ENCODE measurements at places on chromosomes 4 and X.

DNA sequence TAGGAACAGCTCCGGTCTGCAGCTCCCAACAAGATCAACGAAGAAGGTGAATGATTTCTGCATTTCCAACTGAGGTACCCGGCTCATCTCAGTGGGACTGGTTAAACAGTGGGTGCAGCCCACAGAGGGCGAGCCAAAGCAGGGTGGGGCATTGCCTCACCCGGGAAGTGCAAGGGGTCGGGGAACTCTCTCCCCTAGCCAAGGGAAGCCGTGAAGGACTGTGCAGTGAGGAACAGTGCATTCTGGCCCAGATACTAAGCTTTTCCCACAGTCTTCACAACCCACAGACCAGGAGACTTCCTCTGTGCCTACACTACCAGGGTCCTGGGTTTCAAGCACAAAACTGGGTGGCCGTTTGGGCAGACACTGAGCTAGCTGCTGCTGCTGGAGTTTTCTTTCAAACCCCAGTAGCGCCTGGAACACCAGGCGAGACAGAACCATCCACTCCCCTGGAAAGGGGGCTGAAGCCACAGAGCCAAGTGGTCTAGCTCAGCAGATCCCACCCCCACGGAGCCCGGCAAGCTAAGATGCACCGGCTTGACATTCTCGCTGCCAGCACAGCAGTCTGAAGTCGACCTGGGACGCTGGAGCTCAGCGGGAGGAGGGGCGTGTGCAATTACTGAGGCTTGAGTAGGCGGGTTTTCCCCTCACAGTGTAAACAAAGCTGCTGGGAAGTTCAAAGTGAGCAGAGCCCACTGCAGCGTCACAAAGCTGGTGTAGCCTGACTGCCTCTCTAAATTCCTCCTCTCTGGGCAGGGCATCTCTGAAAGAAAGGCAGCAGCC is 84.6 kb downstream of the THOC2 start:
- no peak overlapping the region for H3K27ac ChIP-seq
- H3K27me3 ChIP-seq, result no peaks in the 10 kb centered on the region
- H3K4me3 ChIP-seq, result peak overlapping the region; percentile 58

- H3K4me3 ChIP-seq, result no peak overlapping the region
- H3K4me1 ChIP-seq, result no peaks in the 10 kb centered on the region
- DNase-seq, result no peak
- H3K36me3 ChIP-seq, result peaks cover 11% of the 10 kb centered on the region
- H3K27me3 ChIP-seq, result no peaks in the 10 kb centered on the region
Observed at GRCh38 chr4:112637552-112637866, 566 bp downstream of the LARP7 start.

- H3K4me3 ChIP-seq, result no peak overlapping the region
- no peaks in the 10 kb centered on the region for H3K36me3 ChIP-seq
- no peaks in the 10 kb centered on the region for H3K27me3 ChIP-seq
- H3K27ac ChIP-seq, result no peak overlapping the region
- H3K4me1 ChIP-seq, result no peaks in the 10 kb centered on the region
Observed at GRCh38 chr4:29459926-29460325, 1260.2 kb upstream of the PCDH7 start.

GRCh38 chr4:157804986-157805385 is 367.8 kb downstream of the GASK1B start:
- no peak overlapping the region for H3K4me3 ChIP-seq
- no peaks in the 10 kb centered on the region for H3K27me3 ChIP-seq
- no peaks in the 10 kb centered on the region for H3K4me1 ChIP-seq
- H3K36me3 ChIP-seq, result no peaks in the 10 kb centered on the region
- DNase-seq, result no peak
- no peak overlapping the region for H3K27ac ChIP-seq

DNA sequence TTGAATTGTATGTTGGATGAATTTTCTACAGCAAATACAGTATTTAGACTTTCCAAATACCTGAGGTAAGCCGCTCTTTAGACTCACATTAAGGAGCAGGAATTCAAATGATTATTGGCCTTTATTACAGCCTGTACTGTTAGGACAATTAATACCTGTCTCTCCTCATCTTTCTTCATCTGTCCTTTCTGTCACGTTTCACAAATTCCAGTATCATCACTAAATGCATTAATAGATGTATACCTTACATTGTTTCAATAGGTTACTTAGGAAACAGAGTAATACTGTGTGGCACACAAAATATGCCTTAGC is 1.2 kb downstream of the FAM241A start:
- no peak for DNase-seq
- H3K4me1 ChIP-seq, result no peaks in the 10 kb centered on the region
- H3K4me3 ChIP-seq, result peak overlapping the region; percentile 82
- no peak overlapping the region for H3K27ac ChIP-seq

DNA sequence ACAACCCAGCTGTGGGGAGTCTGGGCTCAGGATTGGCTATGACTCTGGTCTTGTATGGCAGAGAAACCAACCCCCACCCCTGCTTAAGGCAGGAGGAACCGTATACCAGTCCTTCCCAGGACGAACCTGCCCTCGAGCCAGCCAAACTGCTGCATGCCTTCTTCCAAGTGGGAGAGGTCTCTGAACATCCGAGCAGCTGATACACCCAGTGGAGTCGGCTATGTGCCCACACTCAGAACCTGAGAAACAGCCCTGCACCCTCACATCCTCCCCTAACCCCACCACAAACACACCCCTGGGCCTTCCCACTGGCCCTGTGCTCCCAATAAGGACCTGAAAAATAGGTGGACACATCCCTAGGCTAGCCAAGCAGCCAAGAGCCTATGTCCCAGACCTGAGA is 21.8 kb downstream of the C4orf33 start:
- no peak overlapping the region for H3K4me3 ChIP-seq
- no peaks in the 10 kb centered on the region for H3K36me3 ChIP-seq
- no peaks in the 10 kb centered on the region for H3K27me3 ChIP-seq
- DNase-seq, result no peak

DNA sequence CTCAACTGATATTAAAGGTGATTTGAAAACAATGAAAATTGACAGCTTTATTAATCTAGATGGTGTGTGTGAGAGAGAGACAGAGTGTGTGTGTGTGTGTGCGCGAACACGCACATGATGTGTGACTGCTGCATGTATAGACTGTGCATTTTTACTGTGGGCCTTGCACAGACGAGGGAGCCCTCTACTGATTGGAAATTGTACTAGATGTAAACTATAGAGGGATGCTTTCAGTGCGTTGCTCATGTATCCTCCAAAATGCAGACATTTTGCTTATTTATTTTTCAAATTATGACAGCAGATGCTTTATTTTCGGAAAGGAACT is 168.4 kb upstream of the GK2 start:
- H3K4me1 ChIP-seq, result peaks cover 2% of the 10 kb centered on the region
- no peak overlapping the region for H3K27ac ChIP-seq
- no peaks in the 10 kb centered on the region for H3K27me3 ChIP-seq
- H3K36me3 ChIP-seq, result no peaks in the 10 kb centered on the region
- DNase-seq, result no peak
- H3K4me3 ChIP-seq, result no peak overlapping the region

GRCh38 chr4:158090323-158090722 is 82.5 kb downstream of the GASK1B start:
- no peak for DNase-seq
- no peaks in the 10 kb centered on the region for H3K36me3 ChIP-seq
- H3K27ac ChIP-seq, result no peak overlapping the region

DNA sequence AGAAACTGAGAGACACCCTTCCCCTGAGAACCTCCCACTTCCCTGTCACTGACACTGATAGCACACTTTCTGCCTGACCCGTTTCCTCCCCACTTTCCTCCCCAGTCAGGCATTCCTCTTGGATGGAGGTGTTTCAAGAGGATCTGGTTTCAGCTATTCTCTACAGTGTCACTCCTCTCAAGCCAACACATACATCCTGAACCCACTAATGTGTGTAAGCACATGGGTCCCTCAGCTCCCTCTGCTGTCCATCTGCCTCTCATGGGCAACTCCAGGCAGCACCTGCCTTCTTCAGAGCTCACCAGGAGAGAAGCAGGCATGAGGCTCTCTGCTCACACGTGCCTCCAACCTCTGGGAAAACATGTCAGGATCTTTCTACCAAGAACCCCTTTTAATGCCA is 207.6 kb downstream of the NAF1 start:
- H3K4me1 ChIP-seq, result no peaks in the 10 kb centered on the region
- H3K36me3 ChIP-seq, result no peaks in the 10 kb centered on the region
- H3K4me3 ChIP-seq, result no peak overlapping the region
- peak; percentile 60 for DNase-seq

DNA sequence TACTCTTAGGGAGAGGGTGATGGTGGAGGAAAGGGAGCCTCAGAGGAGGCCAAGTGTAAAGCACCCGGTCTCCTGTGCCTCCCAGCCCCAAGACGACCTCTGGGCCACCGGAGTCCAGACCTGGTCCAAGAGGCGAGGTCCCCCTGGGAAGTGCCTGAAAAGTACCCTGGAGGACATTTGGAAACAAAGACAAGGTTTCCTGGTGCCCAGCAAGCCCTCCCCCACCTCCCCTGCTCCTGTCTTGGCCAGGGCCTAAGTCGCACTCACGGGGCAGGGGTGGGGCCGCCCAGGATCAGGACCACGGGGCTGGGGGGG is 532 bp upstream of the SH3BP2 start:
- no peak for DNase-seq
- no peaks in the 10 kb centered on the region for H3K4me1 ChIP-seq
- no peaks in the 10 kb centered on the region for H3K27me3 ChIP-seq
- H3K4me3 ChIP-seq, result no peak overlapping the region
- H3K27ac ChIP-seq, result no peak overlapping the region

- H3K36me3 ChIP-seq, result no peaks in the 10 kb centered on the region
- DNase-seq, result no peak
- H3K27ac ChIP-seq, result no peak overlapping the region
- peak overlapping the region; percentile 91 for H3K4me3 ChIP-seq
- H3K4me1 ChIP-seq, result peaks cover 4% of the 10 kb centered on the region
Observed at GRCh38 chr4:54659313-54659712, 1.6 kb downstream of the KIT start.

DNA sequence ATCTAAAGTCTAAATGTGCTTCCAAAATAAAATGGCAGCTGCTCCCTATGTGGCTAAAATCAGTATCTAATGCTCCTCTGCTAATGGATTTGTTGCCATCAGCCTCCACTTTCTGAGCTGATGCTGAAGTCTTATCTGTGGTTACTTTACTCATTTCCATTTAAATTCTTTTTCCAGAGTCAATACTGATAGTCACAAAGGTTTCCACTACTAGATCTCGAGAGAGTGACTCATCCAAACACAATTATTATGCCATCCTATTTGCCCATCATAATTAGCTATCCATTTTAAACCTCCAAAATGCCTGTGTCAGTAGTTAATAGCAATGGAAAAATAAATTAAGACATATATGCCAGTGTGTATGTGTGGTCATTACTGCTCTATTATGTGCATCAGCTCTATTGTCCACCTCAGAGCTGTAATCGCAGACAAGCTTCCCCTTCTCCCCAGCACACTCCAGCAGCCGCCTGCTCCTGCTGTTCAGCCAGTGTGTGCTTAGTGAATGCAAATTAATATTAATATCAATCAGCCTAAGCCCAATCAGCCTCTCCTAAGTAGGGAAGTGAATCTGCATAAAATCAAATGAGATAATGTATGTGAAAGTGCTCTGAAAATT is 199.8 kb upstream of the ZIC3 start:
- H3K27ac ChIP-seq, result no peak overlapping the region
- H3K4me3 ChIP-seq, result no peak overlapping the region
- no peaks in the 10 kb centered on the region for H3K36me3 ChIP-seq

DNA sequence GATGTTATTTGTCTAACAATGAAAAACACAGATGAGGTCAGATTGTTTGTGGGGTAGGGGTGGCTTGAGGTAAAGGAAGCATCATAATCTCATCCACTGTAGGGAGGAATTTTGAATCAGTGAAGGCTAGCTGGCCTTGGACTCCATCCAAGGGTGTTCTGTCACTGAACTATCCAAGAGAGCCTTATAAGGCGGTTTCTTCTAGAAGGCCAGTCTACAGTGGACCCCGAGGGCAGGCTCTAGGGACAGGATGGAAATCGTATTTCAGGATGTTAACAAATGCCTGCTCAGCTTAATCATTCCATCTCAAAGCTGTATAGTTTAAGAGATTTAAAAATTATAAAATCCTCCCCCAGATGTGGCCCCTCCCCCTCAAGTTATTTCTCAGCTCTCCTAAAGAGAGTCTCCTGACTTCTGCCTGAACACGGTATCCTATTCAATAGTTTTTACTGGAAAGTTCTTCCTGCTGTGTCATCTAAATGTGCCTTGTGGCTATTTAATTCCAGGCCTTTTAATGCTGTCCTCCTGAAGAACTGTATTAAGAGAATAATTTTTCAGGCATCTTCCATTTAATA is 8.0 kb downstream of the IGFBP7 start:
- H3K4me1 ChIP-seq, result no peaks in the 10 kb centered on the region
- DNase-seq, result no peak
- H3K27ac ChIP-seq, result no peak overlapping the region
- H3K36me3 ChIP-seq, result no peaks in the 10 kb centered on the region
- H3K27me3 ChIP-seq, result no peaks in the 10 kb centered on the region

GRCh38 chrX:41352329-41352838 is 18.4 kb downstream of the DDX3X start:
- H3K27ac ChIP-seq, result no peak overlapping the region
- peaks cover 7% of the 10 kb centered on the region for H3K36me3 ChIP-seq
- no peak overlapping the region for H3K4me3 ChIP-seq
- H3K4me1 ChIP-seq, result no peaks in the 10 kb centered on the region
- H3K27me3 ChIP-seq, result no peaks in the 10 kb centered on the region

Measured in H9 (cell line).